ENCODE measurements at places on chromosomes 3 and 15. TPM values are rescaled to one million over a fixed set of nuclear protein-coding genes. Genes with fewer than 3 reads are reported as not detected.

Gene SPPL2A
- total RNA-seq: 128 TPM

Gene TXNRD3
- 8.7 TPM for total RNA-seq

Gene MYRIP
- 1.8 TPM for total RNA-seq

Gene TMEM212
- 5.2 TPM for total RNA-seq

Gene MCTP2
- 36.1 TPM for total RNA-seq

Gene ANKDD1A
- 5.0 TPM for total RNA-seq

Gene PLS1
- total RNA-seq: 23.9 TPM

Gene ITIH1
- total RNA-seq: not detected

Gene RARB
- 5.6 TPM for total RNA-seq

Gene ZMYND10
- 32.8 TPM for total RNA-seq

Gene EPHA6
- 0.53 TPM for total RNA-seq

Gene CHAC1
- total RNA-seq: 1.8 TPM

Gene RTP1
- total RNA-seq: not detected

Gene DPPA2
- not detected for total RNA-seq

Gene PIERCE2
- 2.7 TPM for total RNA-seq

Gene ABTB1
- total RNA-seq: 56.6 TPM

Gene EPHB3
- total RNA-seq: 4.9 TPM

Gene PLCL2
- 12.1 TPM for total RNA-seq

Gene UTS2B
- total RNA-seq: 0.44 TPM

Gene EFHB
- 5.6 TPM for total RNA-seq

Gene GCSAM
- 1.5 TPM for total RNA-seq

Gene FSD2
- total RNA-seq: 0.18 TPM

Gene SLC12A1
- total RNA-seq: not detected

Gene TRPM1
- not detected for total RNA-seq

Gene IGDCC3
- not detected for total RNA-seq

Gene TMEM45A
- total RNA-seq: 17.2 TPM

Gene SH2D7
- not detected for total RNA-seq

Gene KNL1
- 1.5 TPM for total RNA-seq

Gene TERC
- 2.9 TPM for total RNA-seq

Gene ALDH1A2
- 49.4 TPM for total RNA-seq

Gene C3orf22
- total RNA-seq: not detected

Gene FYCO1
- 40.9 TPM for total RNA-seq

Gene ACKR4
- total RNA-seq: 8.5 TPM

Gene SLC35G2
- total RNA-seq: 5.7 TPM

Gene SRPRB
- 43.3 TPM for total RNA-seq

Gene OR5K2
- total RNA-seq: not detected

Gene MELTF
- 5.2 TPM for total RNA-seq

Gene FILIP1L
- 25.0 TPM for total RNA-seq

Gene SCN11A
- 0.27 TPM for total RNA-seq

Gene PP2D1
- not detected for total RNA-seq

Gene AGBL1
- total RNA-seq: 12.0 TPM

Gene CLSTN2
- 4.5 TPM for total RNA-seq

Data from lower lobe of right lung (tissue), 2 donors.